ENCODE measurements at places on chromosomes 7 and 10. TPM values are rescaled to one million over a fixed set of nuclear protein-coding genes. Genes with fewer than 3 reads are reported as not detected.
A peak's percentile ranks its signal among the peaks of the same experiment; 100 is the strongest.

- H3K4me3 ChIP-seq: no peak overlapping the region
- H3K4me1 ChIP-seq: no peaks in the 10 kb centered on the region
- H3K27ac ChIP-seq: no peak overlapping the region
- no peaks in the 10 kb centered on the region for H3K36me3 ChIP-seq
These were observed 88.6 kb downstream of the NRG3 start for GRCh38 chr10:81963606-81964005.

GRCh38 chr7:84722734-84723133 lies 464.1 kb downstream of the SEMA3D start:
- no peak overlapping the region for H3K4me3 ChIP-seq
- H3K4me1 ChIP-seq: no peaks in the 10 kb centered on the region
- H3K27me3 ChIP-seq: no peaks in the 10 kb centered on the region
- no peak for DNase-seq
- no peak overlapping the region for H3K27ac ChIP-seq
- no peaks in the 10 kb centered on the region for H3K36me3 ChIP-seq

- peaks cover 17% of the 10 kb centered on the region for H3K4me1 ChIP-seq
- no peaks in the 10 kb centered on the region for H3K27me3 ChIP-seq
- no peaks in the 10 kb centered on the region for H3K36me3 ChIP-seq
- peak overlapping the region; percentile 89 for H3K27ac ChIP-seq
- no peak for DNase-seq
These were observed 103.0 kb upstream of the KLF6 start for GRCh38 chr10:3887885-3888476.

- H3K4me3 ChIP-seq: no peak overlapping the region
- H3K4me1 ChIP-seq: peaks cover 2% of the 10 kb centered on the region
- no peak for DNase-seq
- no peaks in the 10 kb centered on the region for H3K36me3 ChIP-seq
- no peaks in the 10 kb centered on the region for H3K27me3 ChIP-seq
These were observed 11.0 kb downstream of the STMP1 start for GRCh38 chr7:135673360-135673706.

Gene PDLIM1
- 148 TPM for total RNA-seq

DNA sequence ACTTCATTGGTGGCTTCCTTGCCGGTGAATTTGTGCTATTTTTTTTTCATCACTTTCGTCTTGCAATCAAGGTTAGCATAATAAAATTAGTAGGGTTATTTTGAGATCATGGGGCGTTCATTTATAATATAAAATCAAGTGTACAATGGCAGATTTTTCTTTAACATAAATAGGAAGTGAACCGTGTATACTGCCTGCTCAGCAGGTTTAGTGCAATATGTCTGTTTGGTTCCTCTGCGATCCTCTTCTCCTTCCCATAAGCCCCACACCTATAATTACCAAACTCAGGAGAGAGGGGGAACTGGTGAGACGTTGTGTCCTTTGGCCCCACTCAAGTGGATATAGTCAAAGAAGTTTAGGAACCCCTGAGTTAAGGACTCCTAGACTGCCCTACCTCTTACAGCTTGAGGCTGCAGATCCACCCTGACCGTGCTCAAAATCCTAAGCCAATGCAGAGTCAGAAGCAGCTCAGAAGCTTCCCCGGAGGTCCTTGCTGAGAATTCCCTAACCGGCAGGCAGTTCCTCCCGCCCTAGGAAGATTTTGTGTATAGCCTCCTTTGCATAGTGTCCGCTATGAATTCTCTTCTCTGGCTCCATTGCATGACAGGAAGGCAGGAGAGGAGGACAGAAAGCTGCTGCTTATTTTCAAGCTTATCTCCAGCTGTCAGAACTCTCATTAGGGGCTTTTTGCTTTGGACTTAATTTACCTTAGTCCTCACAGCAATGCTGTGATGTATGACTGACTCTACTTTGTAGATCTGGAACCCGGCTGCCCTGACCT lies 41.5 kb downstream of the PYROXD2 start:
- H3K4me1 ChIP-seq: peaks cover 2% of the 10 kb centered on the region
- DNase-seq: no peak
- no peaks in the 10 kb centered on the region for H3K27me3 ChIP-seq
- H3K27ac ChIP-seq: no peak overlapping the region
- H3K4me3 ChIP-seq: no peak overlapping the region

- no peaks in the 10 kb centered on the region for H3K36me3 ChIP-seq
- no peak overlapping the region for H3K27ac ChIP-seq
- no peak for DNase-seq
- no peaks in the 10 kb centered on the region for H3K27me3 ChIP-seq
These were observed 37.2 kb downstream of the TBXAS1 start for GRCh38 chr7:139866047-139866837.

Gene DNMBP
- 23.7 TPM for total RNA-seq

DNA sequence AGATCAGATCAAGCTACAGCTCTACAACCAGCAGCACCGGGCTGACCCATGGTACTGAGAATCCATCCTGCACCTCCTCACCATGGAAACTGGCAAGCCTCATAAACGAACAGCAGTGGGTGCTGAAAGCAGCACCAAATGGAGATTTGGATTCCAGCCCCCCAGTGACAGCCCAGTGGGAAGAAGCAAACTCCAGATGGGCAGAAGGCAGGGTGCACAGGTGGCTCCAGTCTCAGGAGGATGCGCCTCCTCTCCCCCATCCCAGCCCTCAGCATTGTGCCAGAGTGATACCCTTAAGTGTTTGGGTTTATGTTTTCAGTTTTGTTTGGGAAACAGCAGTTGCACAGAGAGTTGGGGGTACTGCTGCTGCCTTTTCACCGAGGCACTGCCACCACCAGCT lies 20.6 kb upstream of the SMO start:
- H3K4me3 ChIP-seq: no peak overlapping the region
- peaks cover 3% of the 10 kb centered on the region for H3K4me1 ChIP-seq
- H3K27me3 ChIP-seq: no peaks in the 10 kb centered on the region
- no peak for DNase-seq
- peaks cover 36% of the 10 kb centered on the region for H3K36me3 ChIP-seq

DNA sequence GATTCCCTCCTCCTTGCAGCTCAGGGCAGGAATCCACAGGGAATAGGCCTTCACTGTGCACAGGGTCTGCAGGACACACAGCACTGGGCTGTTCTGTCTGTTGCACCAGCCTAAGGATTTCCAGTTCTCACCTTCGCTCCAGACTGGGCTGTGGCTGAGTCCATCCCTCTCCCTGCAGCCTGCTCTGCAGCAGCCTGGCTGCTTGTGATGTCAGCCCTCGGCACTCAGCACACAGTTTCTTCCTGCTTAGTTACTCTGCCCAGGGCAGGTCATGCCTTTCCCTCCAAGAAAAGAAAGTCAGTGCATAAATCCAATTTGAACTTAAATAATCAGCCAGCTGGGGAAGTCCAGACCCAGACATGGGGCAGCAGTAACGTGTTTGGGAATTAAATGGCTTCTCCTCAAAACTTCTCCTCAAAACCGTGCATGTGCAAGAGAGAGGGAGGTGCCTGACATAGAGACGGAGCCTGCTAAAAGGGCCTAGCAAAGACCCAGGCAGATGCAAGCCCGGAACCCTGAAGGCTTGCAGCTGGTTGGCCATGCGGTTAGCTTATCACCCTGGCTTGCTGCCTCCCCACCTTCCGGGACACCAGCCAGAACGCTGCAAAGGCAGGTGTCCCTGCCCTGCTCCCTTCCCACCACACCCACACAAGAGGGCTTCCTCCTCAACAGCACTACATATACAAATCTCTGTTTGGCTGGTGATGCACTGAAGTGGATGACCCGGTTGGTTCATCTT lies 10.9 kb upstream of the GDF2 start:
- DNase-seq: peak; percentile 38
- H3K27me3 ChIP-seq: no peaks in the 10 kb centered on the region
- no peak overlapping the region for H3K27ac ChIP-seq
- no peaks in the 10 kb centered on the region for H3K36me3 ChIP-seq
- H3K4me1 ChIP-seq: no peaks in the 10 kb centered on the region

DNA sequence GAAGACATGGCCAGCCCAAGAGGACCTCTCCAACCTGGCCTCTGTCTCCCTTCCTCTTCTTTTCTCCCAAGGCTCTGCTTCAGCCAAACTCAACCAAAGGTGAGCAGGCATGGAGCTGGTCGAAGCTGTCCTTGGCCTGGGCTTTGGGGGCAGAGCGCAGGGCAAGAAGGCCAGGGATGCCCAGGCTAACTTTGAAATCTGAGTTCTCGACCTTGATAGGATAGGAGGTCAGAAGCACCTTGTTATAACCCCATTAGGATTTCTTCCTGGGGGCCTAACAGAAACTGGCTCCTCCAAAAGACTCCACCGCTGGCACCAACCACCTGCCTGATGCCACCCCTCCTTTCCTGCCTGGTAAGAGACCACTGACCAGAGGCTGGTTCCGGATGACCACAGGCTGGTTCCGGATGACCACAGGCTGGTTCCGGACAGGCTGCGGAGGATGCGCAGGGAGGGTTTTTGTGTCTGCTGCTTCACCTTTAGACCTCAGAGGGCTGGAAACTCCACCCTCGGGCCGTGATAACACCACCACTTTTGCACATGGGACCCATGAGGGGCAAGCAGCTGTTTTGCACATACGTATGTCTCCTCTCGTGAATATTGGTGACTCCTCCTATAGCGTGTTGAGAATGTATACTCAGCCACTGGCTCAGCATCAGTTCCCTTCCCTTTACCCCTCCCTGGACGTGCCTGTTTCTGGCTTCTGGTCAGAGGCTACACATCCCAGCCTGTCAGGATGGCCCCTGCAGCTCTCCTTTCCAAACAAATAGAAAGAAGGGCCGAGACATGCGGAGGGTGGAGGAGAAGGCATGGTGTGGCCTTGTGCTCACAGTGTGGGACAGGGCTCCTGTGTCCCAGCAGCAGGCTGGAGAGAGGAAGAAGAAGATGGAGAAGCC lies 140.1 kb downstream of the DNAJB6 start:
- no peaks in the 10 kb centered on the region for H3K36me3 ChIP-seq
- no peak for DNase-seq
- no peak overlapping the region for H3K27ac ChIP-seq
- H3K4me1 ChIP-seq: no peaks in the 10 kb centered on the region

Gene SAMD9
- 11.0 TPM for total RNA-seq

- DNase-seq: no peak
- no peaks in the 10 kb centered on the region for H3K36me3 ChIP-seq
- H3K27ac ChIP-seq: no peak overlapping the region
- no peaks in the 10 kb centered on the region for H3K27me3 ChIP-seq
- no peaks in the 10 kb centered on the region for H3K4me1 ChIP-seq
These were observed 184.3 kb upstream of the ITGB1 start for GRCh38 chr10:33142295-33142694.

- no peak for DNase-seq
- H3K4me1 ChIP-seq: no peaks in the 10 kb centered on the region
- H3K36me3 ChIP-seq: peaks cover 2% of the 10 kb centered on the region
- no peak overlapping the region for H3K27ac ChIP-seq
- H3K27me3 ChIP-seq: peaks cover 2% of the 10 kb centered on the region
- H3K4me3 ChIP-seq: no peak overlapping the region
These were observed 5.8 kb downstream of the ANTXRL start for GRCh38 chr10:46292573-46293023.

Gene SPOCK2
- 19.7 TPM for total RNA-seq

GRCh38 chr7:30994206-30995100 lies 30.7 kb downstream of the GHRHR start:
- no peaks in the 10 kb centered on the region for H3K4me1 ChIP-seq
- no peaks in the 10 kb centered on the region for H3K36me3 ChIP-seq
- DNase-seq: no peak
- H3K4me3 ChIP-seq: no peak overlapping the region

- DNase-seq: peak; percentile 91
- H3K27me3 ChIP-seq: no peaks in the 10 kb centered on the region
- no peak overlapping the region for H3K27ac ChIP-seq
- H3K4me3 ChIP-seq: no peak overlapping the region
These were observed 122.9 kb downstream of the RALA start for GRCh38 chr7:39746103-39746819.

DNA sequence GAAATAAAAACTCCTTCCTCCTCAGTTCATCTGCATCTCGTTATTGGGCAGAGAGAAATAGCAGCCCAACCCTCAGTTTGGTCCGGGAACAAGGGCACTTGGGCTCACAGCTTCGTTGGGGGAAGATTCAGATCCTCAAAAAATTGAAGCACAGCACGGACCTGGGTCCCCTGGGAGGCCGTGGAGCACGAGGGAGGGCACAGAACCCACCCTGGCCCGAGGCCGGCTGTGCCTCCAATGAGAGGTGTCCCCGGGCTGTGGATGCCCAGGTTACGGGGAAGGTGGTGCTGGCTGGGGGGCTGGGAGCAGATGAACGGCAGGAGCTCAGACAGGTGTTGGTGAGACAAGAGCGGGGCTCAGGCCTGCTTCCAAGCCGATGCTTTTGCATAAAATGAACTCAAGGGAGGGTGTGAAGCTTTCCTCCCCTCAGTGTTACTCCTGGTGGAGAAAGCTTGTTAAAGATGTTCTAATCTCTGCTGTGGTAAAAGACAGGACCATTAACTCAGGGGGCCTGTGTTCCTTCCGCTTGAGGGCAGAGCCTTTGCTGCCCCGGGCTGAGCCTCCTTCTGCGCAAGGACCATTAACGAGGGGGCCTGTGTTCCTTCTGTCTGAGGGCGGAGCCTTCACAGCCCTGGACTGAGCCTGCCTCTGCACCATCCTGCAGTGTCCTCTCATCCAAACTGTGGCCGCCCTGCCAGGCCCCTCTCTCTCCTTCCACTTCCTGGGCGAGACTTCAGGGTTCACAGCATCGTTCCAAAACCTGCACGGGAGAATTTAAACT lies 302.2 kb downstream of the ADARB2 start:
- no peaks in the 10 kb centered on the region for H3K4me1 ChIP-seq
- no peak overlapping the region for H3K4me3 ChIP-seq
- H3K27me3 ChIP-seq: no peaks in the 10 kb centered on the region
- DNase-seq: peak; percentile 17

GRCh38 chr10:2196272-2196671 lies 458.9 kb upstream of the ADARB2 start:
- H3K27ac ChIP-seq: no peak overlapping the region
- H3K36me3 ChIP-seq: no peaks in the 10 kb centered on the region
- H3K4me3 ChIP-seq: no peak overlapping the region
- no peak for DNase-seq
- H3K4me1 ChIP-seq: no peaks in the 10 kb centered on the region
- H3K27me3 ChIP-seq: no peaks in the 10 kb centered on the region

GRCh38 chr10:107986571-107986970 lies 822.1 kb upstream of the SORCS1 start:
- no peaks in the 10 kb centered on the region for H3K4me1 ChIP-seq
- H3K27ac ChIP-seq: no peak overlapping the region
- no peaks in the 10 kb centered on the region for H3K36me3 ChIP-seq
- H3K27me3 ChIP-seq: no peaks in the 10 kb centered on the region

Gene UTF1
- not detected for total RNA-seq

GRCh38 chr7:142250705-142251104 lies 7.2 kb downstream of the PRSS58 start:
- H3K27me3 ChIP-seq: no peaks in the 10 kb centered on the region
- H3K4me3 ChIP-seq: no peak overlapping the region

- no peaks in the 10 kb centered on the region for H3K36me3 ChIP-seq
- H3K4me3 ChIP-seq: no peak overlapping the region
- no peak overlapping the region for H3K27ac ChIP-seq
- no peaks in the 10 kb centered on the region for H3K27me3 ChIP-seq
These were observed 124.2 kb downstream of the ARHGAP12 start for GRCh38 chr10:31804352-31804810.

DNA sequence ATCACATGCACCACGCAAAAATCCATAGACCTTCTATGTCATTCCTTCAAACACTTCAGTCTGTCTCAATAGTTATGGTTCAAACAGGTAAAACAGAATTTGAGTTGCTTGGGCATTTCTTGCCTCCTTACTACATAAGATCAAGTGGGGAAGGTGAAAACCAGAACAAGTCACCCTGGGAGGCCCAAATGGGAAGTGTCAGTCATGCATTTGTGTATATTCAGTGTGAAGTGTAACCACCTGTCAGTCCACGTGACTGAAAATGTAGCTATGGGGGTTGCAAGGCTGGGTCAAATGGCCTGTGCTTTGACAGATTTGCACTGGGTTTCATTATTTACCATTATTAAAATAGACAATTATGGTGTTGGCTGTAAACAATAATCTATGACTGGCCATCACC lies 176.6 kb upstream of the VIPR2 start:
- H3K36me3 ChIP-seq: no peaks in the 10 kb centered on the region
- H3K27me3 ChIP-seq: no peaks in the 10 kb centered on the region
- DNase-seq: no peak
- H3K27ac ChIP-seq: no peak overlapping the region
- H3K4me3 ChIP-seq: no peak overlapping the region
- no peaks in the 10 kb centered on the region for H3K4me1 ChIP-seq

All from kidney (tissue), 22 donors.